ENCODE measurements at places on chromosomes 1 and 21.

DNA sequence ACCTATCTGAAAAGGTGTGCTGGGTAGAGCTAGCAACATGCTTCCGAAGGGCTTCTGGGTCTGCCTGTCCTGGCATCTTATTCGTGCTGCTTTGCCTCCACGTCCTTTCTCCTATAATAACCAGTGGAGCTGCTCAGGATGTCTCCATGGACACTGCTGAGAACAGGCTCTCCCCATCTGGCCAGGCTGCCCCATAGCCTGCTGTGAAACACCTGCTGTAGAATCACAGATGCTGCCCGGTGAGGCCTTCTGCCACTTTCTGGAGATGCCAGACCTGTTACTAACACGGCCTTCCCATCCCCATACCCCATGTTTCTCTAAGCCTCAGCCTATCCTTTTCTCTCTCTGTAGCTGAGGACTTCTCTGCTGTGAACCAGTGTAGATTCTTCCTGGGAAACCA is 120.5 kb downstream of the IER5 start:
- no peak for DNase-seq

- DNase-seq, result no peak
Observed at GRCh38 chr1:82722608-82723007, 921.9 kb downstream of the ADGRL2 start.

- DNase-seq, result peak; percentile 21
Observed at GRCh38 chr1:208652296-208653160, 408.3 kb upstream of the PLXNA2 start.

DNA sequence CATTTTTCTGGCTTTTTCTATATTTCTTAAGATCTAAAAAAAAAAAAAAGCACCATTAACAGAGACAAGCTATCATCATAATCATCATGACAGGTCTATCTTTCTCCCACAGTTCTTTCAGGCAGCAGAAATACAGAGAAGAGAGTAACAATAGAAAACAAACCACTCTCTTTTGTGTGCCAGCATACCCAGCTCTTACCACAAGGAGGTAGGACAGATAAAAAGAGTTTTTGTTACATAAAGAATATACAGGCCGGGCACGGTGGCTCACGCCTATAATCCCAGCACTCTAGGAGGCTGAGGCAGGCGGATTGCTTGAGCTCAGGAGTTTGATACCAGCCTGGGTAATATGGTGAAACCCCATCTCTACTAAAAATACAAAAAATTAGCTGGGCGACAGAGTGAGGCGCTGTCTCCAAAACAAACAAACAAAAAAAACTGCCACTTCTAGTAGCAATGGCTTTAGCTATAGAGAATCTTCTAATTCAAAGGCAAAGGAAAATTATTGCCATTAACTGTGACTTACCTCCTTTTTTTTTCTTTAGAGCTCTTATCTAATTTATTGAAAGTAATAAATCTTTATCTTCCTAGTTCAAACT is 39.7 kb downstream of the ANKRD13C start:
- DNase-seq, result no peak

- peak; percentile 83 for DNase-seq
Observed at GRCh38 chr21:35924714-35925301, 135.5 kb downstream of the SETD4 start.

DNA sequence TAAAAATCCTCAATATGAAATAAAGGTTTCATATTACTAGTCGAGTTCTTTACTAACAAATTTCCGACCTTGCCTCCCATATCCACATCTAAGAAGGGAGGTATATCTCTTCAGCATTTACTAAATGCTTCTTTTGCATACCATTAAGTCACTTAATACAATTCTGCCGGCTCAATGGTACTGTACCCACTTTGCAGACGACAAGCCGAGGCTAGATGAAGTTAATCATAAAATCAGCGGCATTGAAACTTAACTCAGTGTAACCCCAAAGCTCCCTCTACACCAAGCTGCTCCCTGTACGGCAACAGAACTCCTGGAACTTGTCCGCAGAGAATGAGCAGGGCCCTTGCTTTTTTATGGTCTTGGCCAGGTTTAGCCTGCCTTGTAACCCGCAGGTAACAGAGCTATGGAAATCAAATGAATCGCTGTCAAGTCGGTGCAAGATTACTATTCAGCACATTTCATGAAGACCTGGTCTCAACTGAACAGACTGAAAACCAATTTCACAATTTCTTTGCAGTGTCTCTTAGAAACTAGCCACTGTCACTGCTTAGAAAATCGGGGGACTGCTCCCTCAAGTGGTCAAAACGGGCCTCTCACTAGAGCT is 738 bp downstream of the INTS7 start:
- DNase-seq, result no peak

- peak; percentile 67 for DNase-seq
Observed at GRCh38 chr1:79811173-79811572, 804.6 kb upstream of the ADGRL4 start.

DNA sequence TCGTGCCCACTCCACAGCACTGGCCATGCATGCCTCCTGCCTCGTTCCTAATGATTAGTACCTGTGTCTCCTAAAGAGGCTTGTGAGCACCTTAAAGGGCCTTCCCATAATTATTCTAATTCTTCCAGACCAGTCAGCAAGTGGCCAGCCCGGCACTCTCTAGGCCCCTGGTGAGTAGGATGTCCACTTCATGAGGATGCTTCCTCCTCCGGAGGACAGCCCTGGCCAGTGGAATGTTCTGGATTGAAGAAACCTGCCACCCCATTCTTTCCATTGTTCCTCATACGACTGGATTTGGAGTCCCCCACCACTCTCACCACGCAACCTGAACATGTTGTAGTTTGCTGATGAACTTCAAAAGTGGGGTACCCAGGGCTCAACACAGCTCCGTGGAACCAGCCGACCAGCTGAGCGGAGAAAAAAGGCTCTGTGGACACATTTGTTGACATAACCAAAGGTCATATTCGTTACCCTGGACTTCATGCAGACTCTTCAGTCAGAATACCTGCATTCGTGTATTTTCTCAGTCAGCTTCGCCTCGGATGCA is 46.7 kb upstream of the LBR start:
- no peak for DNase-seq

DNA sequence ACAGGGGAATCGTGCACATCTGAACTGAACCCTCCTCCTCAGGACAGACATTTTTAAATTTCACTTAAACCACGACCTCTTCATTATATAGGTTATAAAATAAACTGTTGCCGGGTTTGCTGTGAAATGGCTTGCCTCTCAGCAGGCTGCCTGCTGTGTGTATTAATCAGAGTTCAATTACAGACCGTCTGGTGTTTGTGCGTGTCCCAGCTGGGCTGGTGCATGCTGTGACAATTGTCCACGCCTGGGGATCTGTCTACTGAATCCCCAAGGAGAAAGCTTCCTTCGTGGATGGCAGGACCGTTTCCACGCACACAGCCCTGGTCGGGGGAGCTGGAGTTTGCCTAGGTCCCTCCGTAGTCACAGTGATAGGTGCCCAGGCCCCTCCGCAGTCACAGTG is 13.4 kb upstream of the AGPAT3 start:
- no peak for DNase-seq

DNA sequence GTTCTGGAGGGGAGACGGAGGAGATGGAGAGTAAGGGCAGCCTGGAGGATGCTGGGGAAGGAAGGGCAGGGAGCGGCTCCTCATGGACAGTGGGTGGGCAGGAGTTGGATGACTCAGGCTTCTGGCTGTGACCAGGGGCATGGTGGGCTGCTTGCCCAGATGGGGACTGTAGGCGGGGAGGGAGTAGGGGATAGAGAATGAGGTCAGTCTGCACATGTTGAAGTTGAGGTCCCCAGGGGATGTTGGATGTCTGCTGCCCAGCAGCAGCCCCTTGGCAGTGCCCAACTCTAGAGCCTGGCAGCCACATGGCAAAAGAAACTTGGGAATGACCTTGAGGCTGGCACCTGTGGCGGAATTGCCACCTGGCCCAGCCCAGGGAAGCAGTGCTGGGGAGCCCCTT is 6.4 kb downstream of the SELENON start:
- no peak for DNase-seq

DNA sequence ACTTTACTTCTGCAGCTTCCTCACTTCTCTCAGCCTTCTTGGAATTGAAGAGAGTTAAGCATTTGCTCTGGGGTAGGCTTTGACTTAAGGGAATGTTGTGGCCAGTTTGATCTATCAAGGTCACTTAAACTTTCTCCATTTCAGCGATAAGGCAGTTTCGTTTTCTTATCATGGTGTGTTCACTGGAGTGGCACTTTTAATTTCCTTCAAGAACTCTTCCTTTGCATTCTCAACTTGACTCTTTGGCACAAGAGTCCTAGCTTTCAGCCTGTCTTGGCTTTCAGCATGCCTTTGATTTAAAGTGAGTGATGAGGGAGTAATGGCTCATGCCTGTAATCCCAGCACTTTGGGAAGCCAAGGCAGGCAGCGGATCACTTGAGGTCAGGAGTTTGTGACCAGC is 38.7 kb downstream of the HS2ST1 start:
- no peak for DNase-seq

DNA sequence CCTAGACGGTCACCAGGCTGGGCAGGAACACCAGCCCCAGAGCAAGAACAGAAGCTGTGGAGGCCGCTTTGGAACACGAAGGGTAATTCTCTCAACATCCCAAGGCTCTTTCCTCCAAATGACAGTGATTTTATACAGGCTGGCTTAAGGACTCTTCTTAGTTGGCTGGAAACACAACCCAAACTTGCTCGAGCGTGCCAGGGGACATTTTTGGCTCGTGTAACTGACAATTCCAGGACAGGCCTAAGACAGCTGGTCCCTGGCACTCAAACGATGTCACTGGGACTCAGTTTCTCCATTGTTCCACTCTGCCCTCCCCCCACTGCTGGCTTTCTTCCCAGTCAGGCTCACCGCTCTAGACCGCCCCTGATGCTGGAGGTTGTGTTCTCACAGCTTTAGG is 164.7 kb downstream of the NPHP4 start:
- no peak for DNase-seq

GRCh38 chr1:64295561-64295960 is 92.1 kb downstream of the UBE2U start:
- no peak for DNase-seq

Data from kidney epithelial cell (primary cell).